ENCODE measurements at places on chromosomes 2 and 18.

- H3K27ac ChIP-seq: no peak overlapping the region
- H3K36me3 ChIP-seq: no peaks in the 10 kb centered on the region
- H3K4me3 ChIP-seq: no peak overlapping the region
- peaks cover 3% of the 10 kb centered on the region for H3K27me3 ChIP-seq
Observed at GRCh38 chr2:41922177-41922576, 125.6 kb upstream of the PKDCC start.

GRCh38 chr2:54611830-54612545, 111.5 kb upstream of the EML6 start:
- DNase-seq: no peak
- H3K27ac ChIP-seq: no peak overlapping the region
- no peaks in the 10 kb centered on the region for H3K27me3 ChIP-seq
- peaks cover 30% of the 10 kb centered on the region for H3K36me3 ChIP-seq

- DNase-seq: peak; percentile 54
- H3K4me1 ChIP-seq: peaks cover 9% of the 10 kb centered on the region
- peaks cover 50% of the 10 kb centered on the region for H3K27me3 ChIP-seq
Observed at GRCh38 chr2:102187496-102188150, 800 bp downstream of the IL1RL2 start.

DNA sequence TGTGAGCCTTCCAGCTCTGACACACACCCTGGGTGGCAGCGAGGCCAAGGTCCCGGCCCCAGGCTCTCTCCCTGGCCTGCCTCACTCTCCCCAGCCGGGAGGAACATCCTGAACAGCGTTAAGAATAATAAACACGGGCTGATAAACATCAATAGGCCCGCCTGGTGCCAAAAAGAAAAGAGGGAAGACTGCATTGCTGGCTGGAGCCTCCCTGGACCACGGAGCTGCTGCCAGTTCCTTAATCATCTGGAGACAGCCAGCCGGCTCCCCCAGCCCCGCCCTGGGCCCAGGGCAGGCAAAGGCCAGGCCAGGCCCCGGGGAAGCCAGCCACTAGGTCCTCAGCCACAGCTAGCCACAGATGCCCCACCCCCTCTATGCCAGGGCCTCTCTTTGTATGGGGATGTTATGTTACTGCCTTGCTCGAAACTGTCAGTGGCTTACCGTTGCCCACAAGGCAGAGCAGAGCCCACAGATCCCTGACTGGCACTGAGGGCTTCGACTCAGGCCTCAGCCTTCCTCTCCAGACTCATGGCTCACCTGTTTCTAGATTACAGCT, 293.7 kb downstream of the DYSF start:
- no peak for DNase-seq
- no peak overlapping the region for H3K4me3 ChIP-seq
- no peak overlapping the region for H3K27ac ChIP-seq
- no peaks in the 10 kb centered on the region for H3K4me1 ChIP-seq
- peaks cover 2% of the 10 kb centered on the region for H3K27me3 ChIP-seq
- no peaks in the 10 kb centered on the region for H3K36me3 ChIP-seq

- no peak overlapping the region for H3K4me3 ChIP-seq
- peaks cover 5% of the 10 kb centered on the region for H3K4me1 ChIP-seq
- H3K27me3 ChIP-seq: no peaks in the 10 kb centered on the region
Observed at GRCh38 chr2:10224734-10225133, 78.0 kb upstream of the HPCAL1 start.

- peaks cover 1% of the 10 kb centered on the region for H3K4me1 ChIP-seq
- no peak for DNase-seq
- H3K4me3 ChIP-seq: no peak overlapping the region
Observed at GRCh38 chr2:7858624-7859023, 823.2 kb upstream of the ID2 start.
